ENCODE measurements at places on chromosomes 6 and 20.
A peak's percentile ranks its signal among the peaks of the same experiment; 100 is the strongest.

DNA sequence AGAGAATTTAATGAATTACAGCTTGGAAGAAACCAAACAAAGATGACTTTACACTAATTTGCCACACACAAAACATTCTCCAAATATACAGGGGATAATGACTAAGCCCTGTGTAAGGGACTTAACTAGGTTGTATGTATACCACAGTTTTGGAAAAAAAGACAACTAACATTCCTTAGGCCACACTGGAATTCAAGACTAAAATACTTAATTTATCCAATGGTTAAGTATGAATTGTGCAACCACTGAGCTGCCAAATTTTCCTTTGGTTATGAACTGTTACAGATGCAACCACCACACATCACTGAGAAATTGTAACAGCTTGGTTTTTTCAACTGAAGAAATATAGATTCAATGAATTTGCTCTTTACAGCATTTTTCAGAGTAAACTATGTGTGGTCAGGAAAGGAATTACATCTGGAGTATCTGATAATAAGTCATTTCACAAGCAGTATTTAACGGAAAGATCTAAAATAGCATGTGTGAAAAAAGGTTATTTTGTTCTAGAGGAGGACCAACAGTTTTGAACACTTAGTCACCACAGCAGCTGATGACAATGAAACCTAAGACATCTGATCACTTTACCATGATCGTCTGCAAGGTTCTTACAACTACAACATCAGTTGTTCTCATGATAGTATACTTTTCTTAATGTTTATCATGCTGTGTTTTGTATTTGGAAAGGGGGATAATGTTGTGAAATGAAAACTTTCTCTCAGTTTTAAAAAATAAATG, 318.8 kb downstream of the BCKDHB start:
- no peak for DNase-seq

DNA sequence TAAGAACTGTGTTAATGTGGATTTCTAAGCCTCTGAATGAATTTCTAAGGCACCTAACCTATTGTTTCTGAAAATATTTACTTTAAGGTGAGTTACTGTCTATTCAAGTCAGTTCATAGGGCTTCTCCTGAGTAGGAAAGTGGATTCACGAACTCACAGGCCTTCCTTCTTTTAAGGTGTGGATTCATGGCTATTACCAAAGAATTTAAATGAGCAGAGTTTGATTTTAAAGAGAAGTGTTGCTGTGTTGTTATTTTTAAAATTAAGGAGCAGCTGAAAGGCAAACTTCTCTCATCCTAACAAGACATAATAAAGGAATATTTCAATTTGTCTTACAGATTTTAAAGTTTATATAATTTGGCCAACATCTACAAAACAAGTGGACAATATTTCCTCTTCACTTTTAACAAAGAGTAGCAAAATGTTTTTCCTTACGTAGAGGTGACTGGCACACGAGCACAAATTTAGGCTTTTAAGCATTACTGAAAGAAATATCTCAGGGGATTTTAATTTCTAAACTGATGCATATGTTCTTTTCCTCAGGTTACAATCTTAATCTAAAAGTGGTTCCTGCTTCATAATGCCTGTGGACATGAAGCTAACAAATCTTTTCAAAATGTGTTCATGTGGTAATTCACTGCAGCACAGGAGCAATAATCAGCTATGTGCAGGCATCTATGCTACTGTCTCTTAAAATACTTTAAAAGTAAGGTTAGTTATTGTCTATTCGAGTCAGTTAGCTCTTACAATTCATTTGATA, 602 bp upstream of the TSPYL4 start:
- DNase-seq: no peak

- DNase-seq: no peak
These were observed 70.6 kb downstream of the NRN1 start for GRCh38 chr6:5936140-5936539.

DNA sequence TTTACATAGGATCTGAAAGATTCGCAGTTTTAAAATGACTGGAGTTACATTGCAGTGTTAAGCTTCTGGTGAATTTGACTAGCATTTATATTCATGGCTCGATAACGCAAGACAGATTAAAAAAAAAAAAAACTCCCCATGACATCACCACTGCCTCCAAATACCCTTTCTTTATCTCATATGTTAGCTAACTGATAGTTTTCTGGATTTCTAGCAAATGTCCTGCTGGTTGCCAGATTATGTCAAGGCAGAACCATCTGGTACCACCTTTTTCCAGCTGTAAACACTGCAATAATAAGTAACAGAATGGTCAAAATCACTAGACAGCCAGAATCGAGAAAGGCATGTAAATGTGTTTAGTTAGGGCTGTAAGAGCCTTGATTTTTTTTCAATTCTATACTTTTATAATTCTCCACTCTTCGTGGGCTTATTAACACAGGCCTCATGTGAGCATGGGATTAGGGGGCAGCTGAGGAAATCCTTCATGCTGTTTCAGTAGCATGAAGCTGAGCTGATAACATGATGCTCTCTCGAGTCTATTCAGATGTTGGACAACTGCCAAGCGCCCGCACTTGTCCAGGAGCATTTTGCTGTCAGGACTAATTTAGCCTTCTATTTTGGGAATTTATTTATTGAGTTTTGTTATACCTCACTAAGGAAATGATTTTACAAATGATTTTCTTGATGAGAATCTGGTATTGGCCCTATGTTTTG, 166.0 kb upstream of the SCGN start:
- DNase-seq: no peak

DNA sequence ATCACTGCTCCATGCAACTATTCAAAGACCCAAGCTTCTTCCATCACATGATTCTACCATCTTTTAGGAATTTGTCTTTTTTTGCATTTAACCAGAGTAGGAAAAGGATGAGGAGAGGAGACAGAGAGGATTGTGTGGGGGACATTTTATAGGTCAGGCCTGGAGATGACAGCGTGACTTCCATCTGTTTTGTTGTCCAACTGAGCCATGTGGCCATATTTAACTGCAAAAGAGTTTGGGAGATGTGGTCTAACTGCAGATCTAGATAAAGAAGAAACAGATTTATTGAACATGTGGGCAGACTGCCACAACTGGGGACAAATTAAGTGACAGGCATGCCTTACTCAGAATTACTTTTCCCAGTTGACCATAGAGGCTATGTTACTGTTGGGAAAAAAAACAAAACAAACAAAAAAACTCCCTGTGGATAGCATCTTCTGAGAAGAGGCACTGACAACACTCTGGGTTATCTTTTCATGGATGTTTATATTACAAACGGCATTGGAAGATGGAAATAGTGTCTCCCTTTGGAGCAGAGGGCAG, 18.9 kb upstream of the MOCS1 start:
- DNase-seq: no peak

- no peak for DNase-seq
These were observed at the start of gene PNPLA1 for GRCh38 chr6:36269834-36270705. PNPLA1 (plus strand) TSS chr6:36270060; CDS start chr6:36270460, 400 bp downstream.

DNA sequence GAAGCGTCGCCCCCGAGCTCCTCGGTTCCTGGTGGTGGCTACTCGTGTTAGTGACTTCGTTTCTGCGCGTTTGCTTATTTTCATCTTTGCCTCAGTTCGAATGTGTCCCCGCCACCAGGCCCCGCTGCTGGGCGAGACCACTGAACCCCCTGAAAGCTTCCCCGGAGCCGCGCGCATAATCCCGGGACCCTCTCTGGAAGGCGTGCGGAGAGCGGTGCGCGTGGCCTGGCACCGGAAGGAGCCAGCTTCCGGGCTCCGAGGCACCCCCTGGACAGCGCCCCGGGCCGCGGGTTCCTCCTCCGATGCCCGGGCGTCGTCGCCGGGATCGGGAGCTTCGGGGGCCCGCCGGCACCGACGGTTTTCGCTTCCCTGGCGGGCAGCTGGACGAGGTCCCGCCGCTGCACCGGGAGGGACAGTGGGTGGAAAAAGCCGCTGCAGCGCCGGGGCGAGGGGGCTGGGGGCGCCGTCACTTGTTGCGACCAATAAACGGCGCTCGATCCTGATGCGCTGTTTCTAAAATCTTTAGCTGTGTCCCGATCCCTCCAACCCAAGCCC, 643 bp upstream of the SLC35D3 start:
- DNase-seq: no peak

DNA sequence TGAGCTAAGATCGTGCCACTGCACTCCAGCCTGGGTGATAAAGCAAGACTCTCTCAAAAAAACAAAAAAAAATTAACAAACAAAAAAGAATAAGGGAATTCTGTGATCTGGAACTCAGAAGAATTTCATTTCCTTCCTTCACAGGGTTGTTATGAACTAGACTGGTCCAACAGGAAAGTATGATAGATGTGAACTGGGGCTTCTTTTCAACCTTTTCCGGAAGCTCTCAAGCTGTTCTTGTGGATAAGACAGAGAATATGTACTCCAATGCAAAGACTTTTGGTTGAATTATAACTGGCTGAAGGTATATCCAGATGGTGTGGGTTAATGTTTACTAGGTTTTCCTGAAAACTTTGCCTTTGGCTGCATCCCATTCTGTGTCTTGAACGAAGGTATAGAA, 5.3 kb downstream of the RNF8 start:
- peak; percentile 76 for DNase-seq

- no peak for DNase-seq
These were observed 81.0 kb upstream of the LRFN2 start for GRCh38 chr6:40668203-40668602.

DNA sequence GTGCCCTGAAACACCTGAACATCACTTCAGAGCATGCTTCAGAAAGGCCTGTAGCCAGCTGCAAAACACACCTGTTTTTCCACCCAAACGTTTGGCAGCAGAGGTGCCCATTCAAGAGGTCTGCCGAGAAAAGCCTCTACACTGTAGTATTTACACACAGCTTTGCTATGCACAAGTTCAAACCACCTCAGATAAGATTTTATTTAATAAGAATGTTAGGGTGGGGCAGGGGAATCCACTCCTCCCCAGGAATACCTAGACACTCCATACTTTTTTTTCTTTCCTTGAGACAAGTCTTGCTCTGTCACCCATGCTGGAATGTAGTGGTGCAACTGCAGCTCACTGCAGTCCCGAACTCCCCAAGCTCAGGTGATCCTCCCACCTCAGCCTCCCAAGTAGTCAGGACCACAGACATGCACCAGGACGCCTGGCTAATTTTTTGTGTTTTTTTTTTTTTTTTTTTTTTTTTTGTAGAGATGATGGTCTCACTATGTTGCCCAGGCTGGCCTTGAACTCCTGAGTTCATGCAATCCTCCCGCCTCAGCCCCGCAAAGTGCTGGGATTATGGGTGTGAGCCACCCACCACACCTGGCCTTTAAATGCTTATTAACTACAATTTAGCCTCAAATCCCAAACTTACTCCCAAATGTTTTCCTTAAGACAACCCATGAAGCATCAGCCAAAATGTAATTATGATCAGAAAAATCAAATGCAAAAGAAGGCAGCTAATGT, 9.7 kb downstream of the MRPL14 start:
- no peak for DNase-seq

DNA sequence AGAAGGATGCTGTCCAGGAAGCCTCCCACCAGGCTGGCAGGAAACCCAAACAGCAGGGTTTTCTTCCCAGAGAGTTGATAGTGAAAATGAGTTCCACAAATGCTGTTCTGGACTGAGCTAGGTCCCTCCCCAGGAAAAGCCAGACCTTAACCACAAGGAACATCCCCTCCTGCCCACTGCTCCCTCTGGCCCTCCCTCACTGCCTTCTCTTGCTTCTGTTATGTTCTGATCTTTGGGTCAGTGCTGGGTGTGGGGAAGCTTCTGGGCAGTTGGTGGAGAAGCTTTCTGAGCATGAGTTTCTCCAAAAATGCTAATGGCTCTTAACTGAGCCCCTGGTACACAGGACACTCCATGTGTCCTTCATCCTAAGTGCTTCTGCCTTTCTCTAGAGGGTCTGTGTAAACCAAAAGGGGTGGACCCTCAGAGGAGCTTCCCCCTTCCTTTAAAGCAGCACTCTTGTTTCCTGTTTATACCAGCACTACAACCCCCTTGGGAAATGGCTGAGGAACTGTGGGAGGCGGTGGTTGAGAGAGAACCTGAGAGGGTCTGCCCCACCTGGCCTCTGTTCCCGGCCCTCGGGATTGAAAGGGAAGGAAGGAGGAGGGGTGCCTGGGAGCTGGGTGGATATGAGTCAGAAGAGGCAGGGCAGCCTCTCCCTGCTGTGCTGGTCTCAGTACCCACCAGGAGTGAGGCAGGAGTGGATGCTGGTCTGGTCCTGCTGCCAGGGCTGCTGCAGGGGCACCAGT, 42.0 kb downstream of the CDS2 start:
- DNase-seq: no peak

Measured in pulmonary artery endothelial cell (primary cell).